CD4-positive, alpha-beta T cell treated with Interleukin-15 for 1 hour (primary cell): ENCODE measurements at places on chromosomes 1 and 21.
A peak's percentile ranks its signal among the peaks of the same experiment; 100 is the strongest.

DNA sequence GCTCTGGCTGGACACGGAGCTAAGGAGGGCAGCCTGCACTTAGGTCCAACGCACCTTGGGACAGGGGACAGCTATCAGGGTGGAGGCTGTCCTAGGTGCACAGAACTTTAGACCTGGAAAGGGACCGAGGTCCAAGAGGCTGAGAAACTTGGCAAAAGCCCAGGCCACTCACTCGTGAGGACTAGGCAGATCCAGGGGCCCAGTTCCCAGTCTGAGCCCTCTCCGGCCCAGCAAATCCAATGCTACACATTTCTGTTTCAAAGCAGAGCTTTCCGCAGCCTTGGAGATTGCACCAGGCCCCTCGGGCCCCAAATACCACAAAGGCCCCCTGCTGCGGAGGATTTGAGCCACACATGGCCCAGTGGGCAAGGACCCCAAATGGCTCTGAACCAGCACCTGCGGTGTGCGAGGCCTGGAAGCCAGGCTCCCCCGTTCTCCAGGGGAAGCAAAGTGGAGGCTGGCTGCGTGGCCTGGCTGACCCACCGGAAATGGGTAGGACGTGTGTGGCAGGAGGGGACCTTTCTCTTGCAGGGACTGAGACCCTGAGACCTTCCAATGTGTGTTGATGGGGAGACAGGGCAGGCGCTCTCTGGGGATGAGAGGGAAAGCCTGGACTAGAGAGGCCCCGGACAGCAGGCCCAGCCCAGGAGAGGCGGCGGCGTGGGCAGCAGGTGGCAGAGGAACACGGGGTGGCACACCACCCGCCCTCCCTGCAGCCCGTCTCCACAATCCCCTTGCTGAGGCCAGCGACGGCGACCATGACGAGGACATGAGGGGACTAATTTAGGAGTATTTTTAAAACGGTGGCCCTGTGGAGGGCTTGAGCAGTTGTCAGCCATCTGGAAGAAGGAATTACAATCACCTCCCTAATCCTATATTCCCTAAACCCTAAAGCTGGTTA is 118.7 kb downstream of the CASZ1 start:
- no peak for DNase-seq

DNA sequence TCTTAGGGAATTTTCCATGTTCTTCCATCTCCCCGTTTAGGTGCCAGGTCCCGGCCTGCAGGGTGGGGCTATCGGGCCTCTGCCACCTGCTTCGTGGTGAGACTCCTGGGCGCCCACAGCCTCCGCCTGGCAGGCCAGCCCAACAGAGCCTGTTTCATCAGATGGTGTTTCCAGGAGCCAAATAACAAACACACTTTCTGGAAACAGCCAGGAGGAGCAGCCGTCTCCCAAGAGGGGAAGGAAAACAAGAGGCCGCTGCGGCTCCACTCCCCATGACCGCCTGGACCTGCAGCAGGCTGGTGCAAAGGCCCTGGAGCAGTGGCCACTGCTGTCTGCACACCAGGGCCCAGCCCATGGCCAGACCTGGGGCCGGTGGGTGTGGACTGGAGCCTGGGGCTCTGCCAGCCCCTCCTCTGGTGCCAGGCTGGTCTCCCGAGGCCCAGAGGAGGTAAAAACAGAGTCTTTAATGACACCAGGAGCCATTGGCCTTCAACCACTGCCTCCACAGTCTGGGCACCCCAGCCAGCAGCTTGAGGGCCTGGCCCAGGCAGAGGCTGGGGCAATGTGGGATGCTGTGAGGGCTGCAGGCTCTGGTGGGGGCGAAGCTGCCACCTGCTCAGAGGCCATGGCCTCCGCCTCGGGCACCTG is 55.0 kb downstream of the SLX9 start:
- DNase-seq: no peak

GRCh38 chr1:205258261-205258691 is 30.5 kb downstream of the TMCC2 start:
- no peak for DNase-seq

DNA sequence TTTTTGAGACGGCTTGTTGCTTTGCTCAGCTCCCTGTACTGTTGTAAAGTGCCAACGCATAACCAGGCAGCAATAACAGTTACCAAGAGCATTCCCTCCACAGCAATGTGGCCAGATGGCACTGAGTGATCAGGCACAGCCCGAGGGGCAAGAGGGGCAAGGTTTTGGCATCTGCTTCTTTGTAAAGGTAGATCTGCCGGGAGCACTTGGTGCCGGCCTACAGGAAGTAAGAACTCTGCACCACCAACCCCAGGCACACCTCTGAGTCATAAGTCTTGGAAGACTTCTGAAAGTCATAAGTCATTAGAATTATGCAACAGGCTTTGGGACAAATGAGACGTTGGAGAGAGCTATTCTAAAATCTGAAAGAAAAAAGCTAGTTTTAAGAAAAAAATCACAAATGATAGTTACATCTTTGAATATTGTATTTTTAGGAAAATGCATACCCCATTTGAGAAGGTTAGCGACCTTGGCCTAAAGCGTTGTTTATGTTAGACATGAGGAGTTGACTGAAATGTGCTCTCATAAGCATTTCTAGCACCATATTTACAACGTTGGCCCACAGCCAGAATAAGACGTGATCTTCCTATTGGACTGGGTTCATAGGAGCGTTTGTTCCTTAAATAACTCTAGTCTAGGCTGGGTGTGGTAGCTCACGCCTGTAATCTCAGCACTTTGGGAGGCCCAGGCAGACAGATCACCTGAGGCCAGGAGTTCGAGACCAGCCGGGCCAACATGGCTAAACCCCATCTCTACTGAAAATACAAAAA is 37.7 kb upstream of the MAP10 start:
- DNase-seq: peak; percentile 28

- DNase-seq: no peak
Measured at GRCh38 chr1:111581166-111581565, 38.4 kb upstream of the RAP1A start.

DNA sequence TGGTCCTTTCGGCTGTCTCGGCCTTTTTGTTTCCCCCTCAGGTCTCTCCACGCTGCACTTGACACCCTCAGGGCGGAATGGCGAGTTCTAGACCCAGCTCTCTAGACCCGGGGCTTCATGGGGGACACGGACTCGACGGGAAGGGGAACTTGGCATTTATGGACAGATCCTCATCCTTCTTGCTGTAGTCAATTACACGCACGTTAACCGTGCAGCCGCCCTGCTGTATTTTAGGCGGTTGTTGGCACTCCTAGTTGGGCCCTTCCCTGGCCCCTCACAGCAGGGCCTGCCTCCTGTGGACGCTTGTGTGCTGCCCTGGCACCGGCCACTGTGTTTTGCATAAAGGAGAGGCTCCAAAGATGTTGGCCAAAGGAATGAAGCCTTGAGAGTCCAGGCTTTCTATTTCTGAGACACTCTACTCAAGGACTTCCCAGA is 558 bp upstream of the BTG3 start:
- DNase-seq: peak; percentile 17

GRCh38 chr21:42310411-42311001 is 4.7 kb downstream of the TFF3 start:
- DNase-seq: no peak

GRCh38 chr1:29379443-29380073 is 143.2 kb downstream of the PTPRU start:
- DNase-seq: no peak

GRCh38 chr21:40049931-40050290 is 182.7 kb downstream of the PCP4 start:
- DNase-seq: no peak

DNA sequence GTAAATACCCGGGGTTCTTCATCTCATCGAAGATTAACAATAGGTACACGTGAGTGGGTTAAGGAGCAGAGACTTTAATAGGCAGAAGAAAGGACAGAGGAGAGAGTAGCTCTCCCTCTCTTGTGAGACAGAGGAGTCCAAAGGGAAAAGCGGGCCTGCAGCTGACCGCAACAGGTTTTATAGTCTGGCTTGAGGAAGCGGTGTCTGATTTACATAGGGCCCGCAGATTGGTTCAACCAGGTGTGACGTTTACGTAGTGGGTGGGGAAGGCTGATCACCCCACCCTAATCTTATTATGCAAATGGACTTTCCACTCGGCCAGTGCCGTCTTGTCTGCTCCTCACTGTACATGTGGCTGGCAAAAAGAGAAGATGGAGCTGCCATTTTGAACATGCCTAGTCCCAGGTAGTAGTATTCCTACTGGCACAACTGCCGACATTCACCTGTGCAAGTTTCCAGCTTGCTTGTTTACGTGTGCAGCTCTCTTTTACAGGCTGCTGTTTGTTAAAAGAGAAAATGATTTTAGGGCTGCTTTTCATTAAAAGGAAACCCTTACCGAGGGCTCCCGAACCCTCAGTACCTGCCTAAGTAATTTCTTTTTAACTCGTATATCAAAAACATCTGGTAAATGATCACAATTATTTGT is 10.6 kb downstream of the CDC14A start:
- DNase-seq: peak; percentile 18

DNA sequence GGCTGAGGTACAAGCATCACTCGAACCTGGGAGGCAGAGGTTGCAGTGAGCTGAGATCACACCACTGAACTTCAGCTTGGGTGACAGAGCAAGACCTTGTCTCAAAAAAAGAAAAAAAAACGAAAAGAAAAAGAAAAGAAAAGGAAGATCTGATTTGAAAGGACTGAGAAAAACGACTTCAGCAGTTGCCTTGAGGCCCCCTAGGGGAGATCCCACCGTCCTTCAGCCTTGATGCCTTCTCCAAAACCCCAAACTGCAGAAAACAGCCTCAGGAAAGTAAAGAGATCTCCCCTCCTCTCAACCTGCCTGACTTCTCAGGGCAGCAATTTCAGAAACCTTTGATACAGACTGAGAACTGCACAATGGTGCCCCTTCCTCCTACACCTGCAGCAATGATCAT is 50.9 kb upstream of the BCAR3 start:
- no peak for DNase-seq

DNA sequence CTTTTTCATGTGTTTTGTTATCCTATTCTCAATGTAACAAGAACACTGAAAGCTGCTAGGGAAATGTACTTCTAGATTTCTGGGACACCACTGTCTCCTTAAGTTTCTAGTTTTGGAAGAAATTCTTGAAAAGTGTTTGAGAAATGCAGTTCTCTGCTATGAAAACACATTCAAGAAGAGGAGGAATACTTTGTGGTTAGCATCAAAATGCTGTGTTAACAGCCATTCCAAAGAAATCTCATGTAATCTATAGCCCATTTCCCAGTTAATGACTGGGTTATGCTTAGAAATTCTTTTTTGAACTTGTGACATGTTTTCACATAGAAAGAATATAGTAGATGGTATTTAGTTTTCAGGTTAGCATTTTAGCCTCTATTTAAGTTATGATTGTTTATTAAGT is 6.0 kb downstream of the RAVER2 start:
- DNase-seq: no peak

- DNase-seq: no peak
Measured at GRCh38 chr1:247347477-247348222, 16.0 kb upstream of the ZNF496 start.

- peak; percentile 73 for DNase-seq
Measured at GRCh38 chr1:3611170-3612019, at the start of gene MEGF6. TSS of gene MEGF6 (minus strand) at chr1:3611508. CDS start at chr1:3611268, 240 bp downstream.

GRCh38 chr21:44549525-44550211 is 1.6 kb downstream of the KRTAP10-2 start:
- DNase-seq: no peak

- no peak for DNase-seq
Measured at GRCh38 chr1:71371581-71371980, 290.7 kb upstream of the ZRANB2 start.

DNA sequence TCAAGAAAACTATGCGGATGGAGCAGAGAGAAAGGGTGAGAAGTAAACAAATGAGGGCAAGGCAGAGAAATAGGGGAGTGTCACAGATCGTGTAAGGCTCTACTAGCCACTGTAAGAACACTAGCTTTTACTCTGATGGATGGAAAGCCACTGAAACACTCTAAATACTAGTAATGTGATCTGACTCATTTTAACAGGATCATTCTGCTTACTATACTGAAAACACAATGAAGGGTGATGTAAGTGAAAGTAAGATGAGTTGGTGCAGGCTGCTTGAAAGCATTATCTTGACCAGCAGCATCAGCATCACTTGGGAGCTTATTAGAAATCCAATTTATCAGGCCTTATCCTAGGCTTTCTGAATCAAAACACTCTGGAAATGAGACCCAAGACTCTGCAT is 32.7 kb downstream of the TUT4 start:
- no peak for DNase-seq
